ENCODE measurements at places on chromosomes 2 and 18.
A peak's percentile ranks its signal among the peaks of the same experiment; 100 is the strongest.

DNA sequence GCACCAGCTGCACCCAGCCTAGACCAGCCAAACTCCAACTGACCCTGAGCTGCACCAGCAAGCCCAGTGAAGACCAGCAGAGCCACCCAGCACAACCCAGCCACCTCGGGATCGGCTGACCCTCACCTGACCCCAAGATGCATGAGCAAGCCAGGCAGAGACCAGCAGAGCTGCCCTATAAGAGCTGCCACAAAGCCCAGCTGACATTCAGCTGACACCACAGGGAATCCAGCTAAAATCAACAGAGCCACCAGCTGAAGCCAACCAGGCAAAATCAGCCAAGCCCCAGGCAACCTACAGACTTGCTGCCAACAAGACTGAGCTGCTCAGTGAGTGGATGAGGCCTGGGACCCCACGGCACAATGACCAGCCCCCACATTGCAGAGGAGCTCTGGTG lies 54.6 kb downstream of the CYP27C1 start:
- no peak for DNase-seq

- DNase-seq: no peak
These were observed 24.6 kb upstream of the SPP2 start for GRCh38 chr2:234025891-234026401.

DNA sequence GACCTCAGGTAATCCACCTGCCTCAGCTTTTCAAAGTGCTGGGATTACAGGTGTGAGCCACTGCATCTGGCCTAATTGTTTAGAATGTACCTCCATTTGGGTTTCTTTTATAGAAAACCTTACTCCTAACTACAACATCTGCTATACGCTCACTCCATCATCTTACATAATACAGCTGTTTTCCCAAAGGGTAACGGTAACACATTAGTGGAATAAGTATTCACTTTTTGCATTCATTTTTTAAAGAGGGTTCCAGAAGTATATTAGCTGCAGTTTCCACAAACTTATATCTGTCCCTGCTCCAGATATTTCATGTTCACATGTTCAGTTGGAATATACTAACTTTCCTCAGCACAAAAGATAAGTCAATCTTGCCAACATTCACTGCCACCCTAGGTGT lies 640.1 kb upstream of the FSHR start:
- no peak for DNase-seq

DNA sequence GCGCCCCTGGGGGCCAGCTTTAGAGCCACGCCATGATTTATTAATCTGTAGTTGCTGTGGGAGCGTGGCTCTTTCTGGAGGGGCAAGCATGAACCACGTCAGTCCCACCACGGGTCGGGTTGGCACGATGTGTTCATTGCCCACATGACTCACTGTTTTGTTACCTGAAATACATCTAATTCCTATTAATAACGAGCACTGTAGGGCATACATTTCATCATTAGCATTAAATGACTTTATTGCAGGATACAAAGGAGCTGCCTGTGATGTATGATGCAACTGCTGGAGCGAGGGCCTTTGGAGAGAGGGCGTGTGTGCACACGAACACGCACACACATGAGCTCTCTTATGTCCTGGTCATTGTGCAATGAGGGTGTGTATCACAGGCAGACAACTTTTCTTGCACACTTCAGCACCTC lies 127.0 kb downstream of the INHBB start:
- no peak for DNase-seq

DNA sequence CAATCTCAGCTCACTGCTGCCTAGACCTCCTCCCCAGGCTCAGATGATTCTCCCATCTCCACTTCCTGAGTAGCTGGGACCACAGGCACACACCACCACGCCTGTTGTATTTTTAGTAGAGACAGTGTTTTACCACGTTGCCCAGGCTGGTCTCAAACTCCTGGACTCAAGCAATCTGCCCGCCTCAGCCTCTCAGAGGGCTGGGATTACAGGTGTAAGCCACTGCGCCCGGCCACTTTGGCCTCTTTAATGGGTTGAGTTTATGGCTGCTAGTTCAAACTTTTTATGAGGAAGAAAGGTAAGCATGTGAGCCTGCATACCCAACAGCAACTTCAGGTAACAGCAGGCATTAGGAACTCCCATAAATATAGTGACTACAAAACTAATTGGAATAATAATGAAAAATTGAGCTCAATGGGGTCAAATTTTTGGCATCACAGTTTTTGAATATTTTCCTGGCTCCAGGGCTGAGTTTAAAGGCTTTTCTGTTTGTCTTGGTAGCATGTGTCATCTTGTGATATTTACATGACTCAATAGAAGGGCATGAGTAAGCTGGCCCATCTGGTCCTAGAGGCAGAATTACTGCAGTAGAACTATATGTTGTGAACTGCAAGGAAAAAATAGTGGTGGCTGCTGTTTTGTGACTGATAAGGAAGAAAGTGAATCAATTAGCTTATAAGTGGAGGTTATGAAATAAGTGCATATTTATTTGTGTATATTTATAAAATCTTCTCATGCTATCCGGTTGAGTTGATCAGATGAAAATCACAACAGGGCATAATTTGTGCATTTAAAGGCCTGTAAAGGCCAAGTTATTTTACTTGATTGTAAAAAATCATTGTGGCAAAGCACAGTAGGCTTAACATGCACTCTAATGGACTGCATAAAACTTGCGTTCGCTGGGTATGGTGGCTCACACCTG lies 24.8 kb downstream of the GALM start:
- no peak for DNase-seq

- DNase-seq: no peak
These were observed 102.8 kb upstream of the STPG4 start for GRCh38 chr2:47257946-47258348.

- no peak for DNase-seq
These were observed 67.8 kb upstream of the PARD3B start for GRCh38 chr2:204477358-204477950.

DNA sequence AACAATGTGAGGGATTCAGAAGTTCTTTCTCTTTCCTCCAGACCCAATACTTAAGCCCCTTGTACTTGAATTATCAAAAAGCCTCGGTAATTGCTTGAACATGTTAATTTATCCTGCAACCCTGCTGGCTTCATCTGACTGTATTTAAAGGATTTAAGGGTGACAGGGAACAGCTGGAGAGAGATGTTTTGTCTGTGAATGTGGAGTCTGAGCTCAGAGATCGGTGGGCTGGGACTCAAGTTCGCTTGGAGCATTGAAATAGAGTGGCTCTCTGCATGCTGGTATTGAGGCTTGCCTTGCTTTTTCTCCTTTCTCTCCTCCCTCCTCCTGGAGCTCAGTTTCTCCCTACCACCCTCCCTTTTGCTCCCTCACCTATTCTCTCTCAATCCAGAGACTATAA lies 73.6 kb downstream of the BOD1L2 start:
- DNase-seq: no peak

DNA sequence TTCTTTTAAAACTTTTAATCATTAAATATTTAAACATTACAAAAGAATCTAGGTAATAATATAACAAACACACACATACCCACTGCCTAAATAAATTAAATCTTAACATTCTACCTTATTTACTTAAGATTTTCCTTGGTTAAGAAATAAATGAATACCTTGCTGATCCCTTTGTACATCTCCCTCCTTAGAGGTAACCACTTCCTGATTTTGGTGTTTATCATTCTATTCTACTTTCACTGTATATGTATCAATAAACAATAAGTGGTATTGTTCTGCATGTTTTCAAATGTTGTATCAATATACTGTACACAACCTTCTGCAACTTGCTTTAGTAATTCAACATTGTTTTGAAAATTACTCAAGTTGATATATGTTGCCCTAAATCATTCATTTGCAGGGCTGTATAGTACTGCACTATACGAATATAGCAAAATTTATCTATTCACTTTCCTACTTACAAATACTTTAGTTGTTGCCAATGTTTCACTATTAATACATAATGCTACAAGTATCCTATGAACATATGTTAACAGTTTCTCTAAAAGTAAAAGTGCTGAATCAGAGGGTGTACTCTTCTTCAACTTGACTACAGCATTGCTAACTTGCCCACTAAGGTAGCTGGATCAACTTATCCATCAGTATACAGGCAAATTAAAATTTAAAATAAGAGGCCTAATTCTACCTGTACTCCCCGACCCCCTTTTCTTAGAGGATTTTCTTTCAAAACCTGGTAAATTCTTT lies 65.8 kb downstream of the MEMO1 start:
- no peak for DNase-seq

- DNase-seq: peak; percentile 4
These were observed 16.0 kb downstream of the RAMP1 start for GRCh38 chr2:237875256-237876060.

DNA sequence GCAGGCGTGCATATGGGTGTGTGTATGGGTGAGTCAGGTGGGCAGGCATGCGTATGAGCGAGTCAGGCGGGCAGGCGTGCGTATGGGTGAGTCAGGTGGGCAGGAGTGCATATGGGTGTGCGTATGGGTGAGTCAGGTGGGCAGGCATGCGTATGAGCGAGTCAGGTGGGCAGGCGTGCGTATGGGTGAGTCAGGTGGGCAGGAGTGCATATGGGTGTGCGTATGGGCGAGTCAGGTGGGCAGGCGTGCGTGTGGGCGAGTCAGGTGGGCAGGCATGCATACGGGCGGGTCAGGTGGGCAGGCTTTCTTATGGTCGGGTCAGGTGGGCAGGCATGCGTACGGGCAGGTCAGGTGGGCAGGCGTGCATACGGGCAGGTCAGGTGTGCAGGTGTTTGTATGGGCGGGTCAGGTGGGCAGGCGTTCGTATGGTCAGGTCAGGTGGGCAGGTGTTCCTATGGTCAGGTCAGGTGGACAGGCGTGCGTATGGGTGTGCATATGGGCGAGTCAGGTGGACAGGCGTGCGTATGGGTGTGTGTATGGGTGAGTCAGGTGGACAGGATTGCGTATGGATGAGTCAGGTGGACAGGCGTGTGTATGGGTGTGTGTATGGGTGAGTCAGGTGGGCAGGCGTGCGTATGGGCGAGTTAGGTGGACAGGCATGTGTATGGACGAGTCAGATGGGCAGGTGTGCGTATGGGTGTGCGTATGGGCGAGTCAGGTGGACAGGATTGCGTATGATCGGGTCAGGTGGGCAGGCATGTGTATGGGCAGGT lies 28.7 kb upstream of the KLF11 start:
- no peak for DNase-seq

DNA sequence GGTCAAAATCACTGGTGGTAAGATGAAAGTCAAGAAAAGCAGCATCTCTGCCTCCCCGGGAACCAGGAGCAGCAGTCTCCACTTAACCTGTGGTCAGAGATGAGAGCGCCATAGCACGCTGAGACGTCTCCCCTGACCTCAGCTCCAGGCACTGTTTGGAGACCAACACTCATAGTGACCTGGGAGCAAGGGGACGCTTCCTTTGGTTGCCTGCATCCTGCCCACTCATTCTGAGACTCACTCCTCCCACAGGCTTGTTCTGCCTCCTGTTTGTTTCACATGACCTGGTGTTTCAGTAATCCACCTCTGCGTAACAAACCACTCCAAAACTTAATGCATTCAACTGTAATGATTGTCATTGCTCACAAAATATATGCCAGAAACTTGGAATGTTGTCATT lies 139.3 kb downstream of the ACOXL start:
- DNase-seq: no peak

- no peak for DNase-seq
These were observed 218.9 kb upstream of the TANK start for GRCh38 chr2:160941290-160941846.

DNA sequence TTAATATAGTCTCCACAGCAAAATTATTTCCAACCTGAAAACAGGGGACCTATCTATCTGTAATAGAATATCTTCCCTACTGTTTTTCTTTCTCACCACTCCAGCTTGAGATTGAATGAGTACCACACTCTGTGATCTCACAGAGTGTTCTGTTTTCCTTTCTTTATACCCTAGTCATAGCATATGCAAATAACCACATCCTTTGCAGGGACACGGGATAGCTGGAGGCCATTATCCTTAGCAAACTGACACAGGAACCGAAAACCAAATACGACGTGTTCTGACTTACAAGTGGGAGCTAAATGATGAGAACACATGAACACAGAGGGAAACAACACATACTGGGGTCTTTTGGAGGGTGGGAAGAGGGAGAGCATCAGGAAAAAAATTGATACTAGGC lies 224.7 kb downstream of the SLC8A1 start:
- no peak for DNase-seq

GRCh38 chr2:209525331-209525730 lies 101.5 kb downstream of the MAP2 start:
- DNase-seq: no peak

GRCh38 chr2:98438190-98439133 lies 6.2 kb upstream of the INPP4A start:
- no peak for DNase-seq

GRCh38 chr2:216387262-216387661 lies 15.0 kb upstream of the MARCHF4 start:
- no peak for DNase-seq

GRCh38 chr2:32532341-32532740 lies 95.5 kb upstream of the TTC27 start:
- DNase-seq: no peak

GRCh38 chr2:227509824-227510619 lies 38.1 kb downstream of the AGFG1 start:
- DNase-seq: no peak
